ENCODE measurements at places on chromosomes 6 and 20. TPM values are rescaled to one million over a fixed set of nuclear protein-coding genes. Genes with fewer than 3 reads are reported as not detected.

GMDS gene
- total RNA-seq = 4.2 TPM

DSTN gene
- 83.0 TPM for total RNA-seq

PLTP gene
- total RNA-seq = 35.0 TPM

FBXO5 gene
- total RNA-seq = 0.78 TPM

GLO1 gene
- total RNA-seq = 137 TPM

KIF6 gene
- total RNA-seq = not detected

DNA sequence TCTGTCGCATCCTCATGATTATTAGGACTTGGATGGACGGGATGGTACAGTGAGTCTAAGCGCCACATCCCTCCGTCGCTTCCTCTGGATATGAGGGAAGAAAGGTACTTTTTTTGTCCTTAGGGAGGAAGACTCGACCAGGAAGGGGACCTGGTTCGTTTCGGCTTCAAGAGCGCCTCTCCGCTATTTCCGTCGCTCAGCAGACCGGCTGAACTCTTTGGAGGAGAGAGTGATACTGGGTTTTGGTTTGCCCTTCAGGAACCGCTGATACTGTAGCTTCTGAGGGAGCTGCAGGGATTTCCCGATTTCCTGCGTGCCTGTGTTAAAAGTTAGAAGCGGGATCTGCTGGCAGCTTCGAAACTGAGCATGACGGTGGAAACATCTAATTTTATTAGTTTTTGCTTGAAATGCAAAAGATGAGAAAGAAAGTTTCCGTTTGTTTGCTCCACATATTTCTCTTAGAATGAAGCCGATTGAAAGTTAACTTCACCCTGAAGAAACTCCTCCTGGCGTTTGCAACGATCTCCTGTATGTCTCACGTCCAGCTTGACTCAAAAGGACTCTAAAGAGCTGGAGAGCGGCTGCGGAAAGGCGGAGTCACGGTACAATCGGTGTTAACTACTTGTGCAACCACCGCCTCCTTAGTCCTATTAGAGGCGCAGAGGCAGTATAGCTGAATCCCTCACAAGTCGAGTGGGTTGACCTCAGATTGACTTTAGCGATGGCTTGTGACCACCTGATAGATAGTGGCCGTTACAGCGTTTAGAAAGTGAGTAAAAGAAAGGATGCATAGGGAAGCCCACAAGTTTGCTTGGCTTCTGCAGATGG, 129.4 kb downstream of the TRIM27 start:
- DNase-seq = no peak

DNA sequence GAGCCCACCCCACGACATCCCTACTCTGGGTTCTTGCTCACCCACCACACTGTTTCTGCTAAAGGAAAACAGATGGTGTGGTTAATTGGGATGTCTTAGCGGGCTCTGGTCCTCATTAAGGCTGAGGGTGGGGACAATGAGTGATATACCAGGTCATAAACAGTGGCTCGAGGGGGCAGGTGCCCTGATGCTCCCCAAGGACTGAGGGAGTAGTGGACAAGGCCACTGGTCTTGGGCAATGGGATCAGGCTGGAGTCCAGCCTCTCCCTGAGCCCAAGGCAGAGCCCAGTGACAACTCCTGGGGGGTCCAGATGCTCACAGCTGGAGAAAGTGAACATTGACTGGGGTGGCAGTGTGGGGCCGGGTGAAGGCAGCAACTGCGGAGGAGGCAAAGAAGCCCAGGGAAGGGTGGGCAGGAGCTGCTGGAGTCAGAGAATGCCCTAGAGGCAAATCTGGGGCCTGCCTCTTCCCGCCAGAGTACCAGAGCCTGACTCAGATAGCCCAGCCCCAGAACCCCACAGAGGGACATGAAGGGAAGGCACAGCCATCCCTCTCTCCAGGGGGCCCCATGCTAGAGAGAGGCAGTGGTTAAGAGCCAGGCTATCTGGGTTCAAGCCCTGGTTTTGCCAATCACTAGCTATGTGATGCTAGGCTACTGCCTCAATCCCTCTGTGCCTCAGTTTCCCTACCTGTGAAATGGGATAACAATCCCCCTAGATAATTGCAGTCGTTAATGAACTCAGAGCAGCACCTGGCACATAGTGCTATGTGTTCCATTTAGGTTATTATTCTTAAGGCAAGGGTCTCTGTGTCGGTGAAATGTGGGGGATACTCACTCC, 72.3 kb downstream of the MRPL14 start:
- no peak for DNase-seq

DNA sequence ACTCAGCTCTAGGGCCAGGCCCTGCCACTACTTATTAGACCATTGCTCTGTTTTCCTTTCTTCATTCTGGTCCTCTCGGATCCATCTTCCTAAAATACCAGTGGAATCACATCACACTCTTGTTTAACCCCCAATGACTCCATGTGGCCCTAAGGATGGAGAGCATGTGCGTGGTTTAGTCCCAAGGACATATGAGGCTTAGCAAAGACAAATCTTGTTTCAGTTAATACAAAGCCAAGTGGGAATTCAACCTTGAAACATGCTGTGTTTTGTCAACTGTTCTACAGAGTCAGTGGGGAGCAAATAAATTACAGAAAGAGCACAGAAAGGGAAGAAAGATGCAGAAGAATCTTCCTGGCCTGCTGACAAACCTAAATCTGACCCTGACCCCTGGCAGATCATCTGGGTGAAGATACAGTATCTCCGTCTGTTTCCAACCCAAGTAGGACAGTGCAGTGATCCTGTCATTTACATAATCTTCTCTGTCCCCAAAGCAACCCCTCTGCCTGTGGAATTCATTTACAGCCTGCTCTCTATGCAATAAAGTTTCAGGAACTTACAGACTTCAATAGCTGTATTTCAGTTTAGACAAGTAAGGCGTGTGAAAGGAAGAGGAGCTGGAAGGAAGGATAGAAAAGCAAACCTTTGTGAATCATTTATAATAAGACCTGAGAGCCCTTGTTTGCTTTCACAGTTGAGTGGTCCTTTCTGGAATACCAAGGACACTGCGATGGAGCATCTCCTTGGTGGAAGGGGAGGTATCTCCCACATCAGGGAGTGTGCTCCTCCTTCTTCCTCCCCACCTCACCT, 144.0 kb downstream of the THBS2 start:
- no peak for DNase-seq

DNA sequence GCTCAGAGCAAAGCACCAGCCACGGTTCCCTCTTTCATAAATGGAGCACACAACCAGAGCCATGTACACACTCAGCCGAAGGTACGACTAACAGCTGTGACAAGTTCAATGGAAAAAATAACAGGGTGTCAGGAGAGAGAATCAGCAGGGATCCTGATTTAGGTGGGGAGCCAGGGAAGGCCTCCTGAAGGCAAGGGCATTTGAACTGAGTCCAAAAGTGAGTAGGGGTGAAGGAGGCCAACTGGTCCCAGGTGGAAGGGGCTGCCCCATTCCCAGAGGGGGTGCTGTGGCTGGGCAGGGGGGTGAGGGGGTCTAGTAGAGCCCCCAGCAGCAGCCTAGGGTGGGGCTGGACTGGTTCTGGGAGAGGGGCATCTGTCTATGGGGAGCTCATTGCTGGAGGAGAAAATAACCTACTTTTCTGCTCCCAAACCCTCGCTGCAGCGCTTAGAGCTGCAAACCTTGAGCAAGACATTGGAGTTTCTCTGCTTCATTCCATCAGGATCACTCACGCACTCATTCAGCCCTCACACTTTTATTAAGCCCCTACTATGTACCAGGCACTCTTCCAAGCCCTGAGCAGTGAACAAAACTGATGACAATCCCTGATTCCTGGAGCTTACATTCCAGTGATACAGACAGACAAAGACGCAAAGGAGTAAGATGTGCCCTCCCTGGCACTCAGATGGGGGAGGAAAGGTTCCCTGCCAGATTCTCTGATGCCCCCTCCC, 113.5 kb downstream of the TOX2 start:
- DNase-seq = no peak

DNA sequence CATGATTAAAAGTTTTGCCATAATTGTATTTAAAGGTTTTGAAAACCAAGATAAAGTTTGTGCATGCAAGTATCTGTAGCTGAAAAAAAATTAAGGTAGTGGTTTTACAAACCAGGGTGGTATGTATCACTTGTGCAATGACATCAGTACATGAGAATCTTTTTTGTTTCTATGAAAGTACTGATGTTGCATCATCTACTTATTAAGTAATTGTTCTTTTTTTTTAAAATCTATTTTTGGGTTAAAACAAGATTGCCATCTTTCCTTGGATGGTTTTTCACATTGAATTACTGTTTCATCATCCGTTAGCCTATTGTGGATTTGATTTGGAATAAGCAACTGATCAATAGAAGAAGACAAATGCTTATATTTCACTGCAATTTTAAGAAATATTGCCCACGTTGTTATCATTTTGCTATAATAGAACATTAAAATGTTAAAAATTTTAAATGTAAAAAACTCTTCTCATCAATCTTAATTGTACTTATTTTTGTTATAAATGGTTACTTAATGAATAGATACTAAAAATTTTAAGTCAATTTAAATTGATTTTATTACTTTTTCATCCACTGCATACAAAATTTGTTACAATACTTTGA, 39.8 kb upstream of the TAGAP start:
- DNase-seq = no peak

- no peak for DNase-seq
Observed at GRCh38 chr20:39356908-39357307, 394.8 kb downstream of the DHX35 start.

GRCh38 chr6:139784222-139784769, 409.8 kb upstream of the CITED2 start:
- DNase-seq = no peak

DNA sequence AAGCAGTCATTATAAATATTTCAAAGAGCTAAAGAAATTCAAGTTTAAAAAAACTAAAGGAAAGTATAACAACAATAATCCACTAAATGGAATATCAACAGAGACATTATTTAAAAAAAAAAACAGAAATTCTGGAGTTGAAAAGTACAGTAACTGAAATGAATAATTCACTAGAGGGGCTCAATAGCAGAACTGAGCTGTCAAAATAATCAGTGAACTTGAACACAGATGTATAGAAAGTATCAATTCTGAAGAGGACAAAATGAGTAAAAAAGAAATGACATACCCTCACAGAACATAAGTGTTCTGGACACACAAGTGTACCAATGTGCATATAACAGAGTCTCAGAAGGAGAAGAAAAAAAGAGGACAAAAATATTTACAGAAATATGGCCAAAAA, 191.6 kb upstream of the RUNX2 start:
- DNase-seq = no peak

GRCh38 chr6:34315780-34316179, 67.0 kb upstream of the SMIM29 start:
- no peak for DNase-seq

DNA sequence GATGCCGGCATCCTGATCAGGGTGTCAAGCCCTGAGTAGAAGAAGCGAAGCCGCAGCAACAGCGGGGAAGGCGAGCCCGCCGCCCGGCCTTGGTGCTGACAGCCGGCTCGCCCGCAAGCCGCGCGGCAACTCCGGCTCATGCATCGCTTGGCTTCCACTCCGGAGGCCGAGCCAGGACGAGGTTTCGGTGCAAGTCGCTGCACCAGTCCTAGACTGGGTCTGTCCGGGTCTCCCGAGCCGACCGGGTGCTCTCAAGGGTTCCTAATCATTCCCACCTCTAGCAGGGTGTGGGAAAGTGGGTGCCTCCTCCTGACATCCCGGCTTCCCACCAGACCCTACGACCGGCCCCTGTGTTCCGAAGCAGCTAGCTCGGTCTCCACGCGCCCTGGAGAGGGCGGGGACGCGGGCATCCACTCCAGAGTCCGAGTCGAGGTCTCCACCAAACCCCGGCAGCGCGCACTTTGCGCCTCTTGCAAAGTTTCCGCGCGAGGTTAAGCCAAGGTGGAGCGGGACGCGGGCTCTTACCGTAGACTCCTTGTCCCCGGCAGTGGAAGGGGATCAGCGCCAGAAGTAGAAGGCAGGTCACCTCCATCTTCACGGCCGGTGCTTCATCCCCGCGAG, 1.4 kb downstream of the MDGA1 start:
- DNase-seq = no peak

DNA sequence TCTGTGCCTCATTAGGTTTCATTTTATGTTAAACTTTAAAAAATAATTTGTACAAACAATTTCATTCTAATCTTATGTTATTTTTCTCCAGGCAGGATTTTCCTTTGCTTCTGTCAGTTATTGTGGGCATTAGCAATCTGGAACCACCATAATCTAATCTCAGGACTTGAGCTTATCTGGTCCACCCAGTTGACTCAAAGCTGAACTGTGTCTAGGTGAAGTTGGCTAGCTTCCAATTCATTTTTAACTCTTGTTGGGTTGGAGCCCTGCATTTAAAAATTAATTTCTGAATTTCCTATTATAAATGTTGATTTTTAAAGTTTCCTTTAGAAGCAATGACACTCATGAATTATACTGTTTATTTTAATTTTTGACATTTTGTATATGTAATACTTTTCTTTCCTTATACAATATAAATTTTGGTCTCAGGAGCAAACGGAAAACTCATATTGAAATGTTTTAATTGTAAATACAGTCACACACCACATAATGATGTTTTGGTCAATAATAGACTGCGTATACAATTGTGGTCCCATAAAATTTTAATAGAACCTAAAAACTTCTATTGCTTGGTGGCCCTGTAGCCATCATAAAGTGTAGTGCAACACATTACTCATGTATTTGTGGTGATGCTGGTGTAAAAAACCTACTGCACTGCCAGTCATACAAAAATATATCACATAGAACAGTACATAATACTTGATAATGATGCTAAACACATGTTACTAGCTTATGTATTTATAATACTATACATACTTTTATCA, 121.3 kb downstream of the CLVS2 start:
- no peak for DNase-seq

- DNase-seq = no peak
Observed at GRCh38 chr20:58647796-58648501, 3.1 kb upstream of the STX16 start.

DNA sequence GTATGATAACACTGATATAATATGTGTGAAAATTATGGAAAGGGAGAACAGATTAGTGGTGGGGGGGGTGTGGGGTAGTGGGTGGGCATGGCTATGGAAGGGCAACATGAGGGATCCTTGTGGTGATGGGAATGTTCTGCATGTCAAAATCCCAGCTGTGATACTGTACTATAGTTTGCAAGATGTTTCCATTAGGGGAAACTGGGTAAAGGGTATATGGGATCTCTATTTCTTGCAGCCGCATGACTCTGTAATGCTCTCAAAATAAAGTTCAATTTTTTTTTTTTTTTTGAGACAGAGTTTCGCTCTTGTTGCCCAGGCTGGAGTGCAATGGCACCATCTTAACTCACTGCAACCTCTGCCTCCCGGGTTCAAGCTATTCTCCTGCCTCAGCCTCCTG, 14.3 kb downstream of the ZBTB2 start:
- no peak for DNase-seq

- no peak for DNase-seq
Observed at GRCh38 chr6:43014434-43014909, 423 bp downstream of the KLHDC3 start.

- DNase-seq = no peak
Observed at GRCh38 chr6:123777563-123777962, 26.1 kb upstream of the NKAIN2 start.

DNA sequence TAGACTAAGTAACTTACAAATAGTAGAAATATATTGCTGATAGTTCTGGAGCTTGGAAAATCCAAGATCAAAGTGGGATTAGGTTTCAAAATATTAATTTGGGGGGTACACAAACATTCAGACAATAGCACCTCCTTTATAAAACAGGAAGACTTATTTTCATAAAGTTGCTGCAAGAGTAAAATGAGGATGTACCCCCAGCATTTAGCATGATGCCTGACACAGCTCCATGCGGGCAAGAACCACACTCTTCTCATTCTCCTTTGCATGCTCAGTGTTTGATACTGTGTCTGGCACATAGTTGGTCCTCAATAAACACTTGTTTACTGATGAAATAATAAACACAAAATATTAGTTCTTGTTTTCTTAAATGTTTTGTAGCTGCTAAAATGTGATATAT, 332.9 kb downstream of the TFAP2A start:
- no peak for DNase-seq

GRCh38 chr20:732727-733126, 35.6 kb downstream of the SLC52A3 start:
- DNase-seq = no peak
